GM23338 (cell line): ENCODE measurements at places on chromosomes 2 and 18. TPM values are rescaled to one million over a fixed set of nuclear protein-coding genes. Genes with fewer than 3 reads are reported as not detected.
A peak's percentile ranks its signal among the peaks of the same experiment; 100 is the strongest.

DNA sequence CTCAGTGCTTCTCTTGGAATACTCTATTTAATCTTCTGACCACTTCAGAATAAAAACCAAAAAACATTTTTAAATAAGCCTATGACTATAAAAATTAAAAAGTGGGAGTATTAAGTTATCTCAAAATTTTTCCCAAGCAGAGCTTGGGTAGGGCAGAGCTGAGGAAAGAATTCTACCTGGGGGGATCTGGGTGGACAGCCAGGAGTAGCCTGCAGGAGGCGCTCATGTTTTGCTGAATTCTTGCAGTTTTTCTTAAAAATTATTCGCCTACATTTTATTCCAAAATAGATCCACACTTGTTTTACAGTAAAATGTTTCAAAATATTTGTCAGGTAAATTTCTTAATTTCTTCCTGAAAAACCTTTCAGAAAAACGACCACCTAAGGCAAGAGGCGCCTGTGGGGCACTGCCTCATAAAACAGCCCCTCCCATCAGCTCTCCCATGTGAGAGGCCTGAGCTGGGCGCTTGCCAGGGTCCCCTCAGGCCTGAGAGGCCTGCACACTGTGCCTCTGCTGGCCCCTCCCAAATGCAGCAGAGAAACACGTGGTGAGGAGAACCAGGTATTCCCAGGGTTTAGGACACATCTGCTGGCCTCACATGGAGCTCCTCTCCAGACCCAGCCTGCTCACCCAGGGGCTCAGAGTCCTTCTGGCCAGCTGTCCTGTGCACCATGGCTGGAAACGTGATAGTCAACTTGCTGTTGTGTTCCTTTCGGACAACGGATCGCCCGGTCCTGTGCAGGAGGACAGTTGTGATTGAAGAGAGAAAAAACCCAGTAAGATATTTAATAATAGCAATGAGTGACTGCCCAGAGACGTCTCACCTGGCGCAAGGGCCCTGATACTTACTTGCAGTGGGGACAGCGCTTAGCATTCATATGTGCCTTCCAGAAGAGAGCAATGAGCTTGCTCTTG is 17.5 kb downstream of the POLR1A start:
- DNase-seq, result peak; percentile 39

- DNase-seq, result no peak
Measured at GRCh38 chr2:133503927-133504326, 64.3 kb downstream of the NCKAP5 start.

- peak; percentile 80 for DNase-seq
Measured at GRCh38 chr2:70086278-70086837, 919 bp upstream of the PCBP1 start.

C2orf72 gene
- 1.3 and 1.4 TPM in 2 replicates for total RNA-seq

HOXD8 gene
- not detected in 2 replicates for total RNA-seq
